ENCODE measurements at places on chromosomes 7 and 10.

GRCh38 chr7:51310131-51310583 lies 6.5 kb downstream of the COBL start:
- no peak for DNase-seq

GRCh38 chr7:43108255-43109011 lies 4.0 kb upstream of the HECW1 start:
- DNase-seq, result no peak

DNA sequence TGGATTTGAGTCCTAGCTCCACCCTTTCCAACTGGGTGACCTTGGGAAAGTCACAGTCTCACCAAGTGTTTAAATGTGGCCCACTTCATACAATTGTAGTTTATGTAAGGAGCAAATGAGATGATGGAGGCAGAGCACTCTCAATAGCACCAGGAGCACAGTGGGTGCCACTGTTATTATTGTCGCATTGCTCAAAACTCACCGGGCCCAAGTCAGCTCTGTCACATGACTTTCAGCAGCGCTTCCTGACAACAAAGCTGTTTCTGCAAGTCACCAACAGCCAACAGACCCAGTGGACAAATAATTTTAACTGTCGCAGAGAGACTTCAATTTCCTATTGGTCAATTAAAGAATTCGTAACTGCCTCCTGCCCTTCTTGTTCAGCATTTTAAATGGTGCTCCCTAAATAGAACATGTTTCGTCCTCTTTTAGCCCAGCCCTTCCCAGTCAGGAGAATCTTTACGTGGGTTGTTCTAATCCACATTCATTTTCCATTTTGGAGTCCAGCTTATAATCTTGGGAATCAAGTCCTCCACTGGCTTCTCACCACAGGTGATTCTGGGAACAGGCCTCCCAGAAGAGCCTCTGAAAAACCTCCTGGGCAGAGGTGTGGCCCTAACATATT lies 415.6 kb upstream of the NPVF start:
- no peak for DNase-seq

GRCh38 chr7:82419200-82419599 lies 24.4 kb downstream of the CACNA2D1 start:
- no peak for DNase-seq

DNA sequence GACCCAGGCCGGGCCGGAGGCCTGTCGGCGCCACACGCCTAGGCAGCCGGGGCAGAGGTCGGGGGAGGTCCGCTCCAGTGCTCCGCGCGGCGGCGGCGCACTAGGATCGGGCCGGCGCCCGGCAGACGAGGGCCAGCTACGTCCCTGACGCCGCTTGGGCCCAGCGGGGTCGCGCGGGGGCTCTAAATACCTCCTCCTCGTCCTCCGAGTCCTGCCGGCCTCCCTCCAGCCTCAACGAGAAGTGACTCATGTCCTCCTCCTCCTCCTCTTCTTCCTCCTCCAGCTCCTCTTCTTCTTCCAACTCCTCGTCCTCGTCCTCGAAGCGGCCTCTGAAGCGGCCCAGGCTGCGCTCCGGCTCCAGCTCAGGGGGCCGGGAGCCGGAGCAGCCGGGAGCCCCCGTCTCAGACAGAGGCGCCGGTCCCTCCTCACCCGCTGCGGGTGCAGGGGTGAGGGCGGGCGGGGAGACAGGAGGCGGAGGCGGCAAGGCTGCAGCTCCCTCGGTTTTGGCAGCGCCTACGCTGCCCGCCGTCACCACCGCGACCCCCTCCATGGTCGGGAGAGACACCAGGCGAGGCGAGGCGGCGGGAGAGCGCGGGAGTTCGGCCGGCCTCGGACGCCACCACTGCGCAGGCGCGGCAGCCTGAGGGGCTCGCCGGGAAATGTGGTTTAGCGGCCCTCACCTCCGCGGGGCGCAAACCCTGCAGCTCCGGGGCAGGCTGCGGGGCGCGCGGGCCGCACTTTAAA lies at the start of gene PCGF6:
Gene PCGF6, minus strand, starts transcription at position 624 of the 744 bp plus-strand sequence. Its CDS starts 74 bp downstream, at position 550.
- peak; percentile 54 for DNase-seq

- DNase-seq, result no peak
Observed at GRCh38 chr10:20004087-20004523, 187.9 kb downstream of the PLXDC2 start.

DNA sequence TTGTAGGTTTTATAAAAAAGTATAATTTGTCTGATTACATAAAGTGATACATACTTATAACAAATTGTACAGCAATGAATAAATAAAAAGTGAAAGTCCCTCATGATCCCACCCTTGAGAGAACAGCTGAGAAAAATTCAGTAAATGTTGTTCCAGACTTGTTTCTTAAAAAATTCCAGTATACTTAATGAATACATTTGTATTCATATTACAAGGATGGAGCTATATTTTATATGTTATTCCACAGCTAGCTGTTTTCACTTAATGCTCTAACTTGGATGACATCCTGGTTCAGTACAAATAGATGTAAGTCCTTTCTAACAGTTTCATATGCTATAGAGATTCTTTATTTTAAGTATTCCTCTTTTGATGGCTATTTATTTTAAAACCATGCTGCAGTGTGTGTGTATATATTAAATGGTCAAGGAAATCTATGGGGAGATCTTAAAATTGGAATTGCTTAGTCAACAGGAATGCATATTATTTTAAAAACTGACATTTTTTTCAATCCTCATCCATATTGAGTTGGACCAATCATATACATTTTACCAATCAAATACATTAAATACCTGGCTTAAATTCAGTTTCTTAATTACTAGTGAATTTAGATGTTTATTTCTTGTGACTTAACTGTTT lies 8.9 kb downstream of the STAMBPL1 start:
- DNase-seq, result no peak

DNA sequence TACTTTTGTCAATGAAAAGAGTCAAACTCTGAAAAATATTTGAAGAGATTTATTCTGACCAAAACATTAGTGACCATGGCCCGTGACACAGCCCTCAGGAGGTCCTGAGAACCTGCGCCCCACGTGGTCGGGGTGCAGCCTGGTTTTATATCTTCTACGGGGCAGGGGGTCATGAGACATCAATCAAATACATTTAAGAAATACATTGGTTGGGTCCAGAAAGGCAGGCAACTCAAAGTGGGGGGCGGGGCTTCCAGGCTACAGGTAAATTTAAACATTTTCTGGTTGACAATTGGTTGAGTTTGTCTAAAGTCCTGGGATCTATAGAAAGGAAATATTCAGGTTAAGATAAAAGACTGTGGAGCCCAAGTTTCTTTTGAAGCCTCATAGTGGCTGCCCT lies 34.8 kb upstream of the BNIP3 start:
- DNase-seq, result no peak

GRCh38 chr10:70829543-70829942 lies 13.8 kb downstream of the SGPL1 start:
- no peak for DNase-seq

DNA sequence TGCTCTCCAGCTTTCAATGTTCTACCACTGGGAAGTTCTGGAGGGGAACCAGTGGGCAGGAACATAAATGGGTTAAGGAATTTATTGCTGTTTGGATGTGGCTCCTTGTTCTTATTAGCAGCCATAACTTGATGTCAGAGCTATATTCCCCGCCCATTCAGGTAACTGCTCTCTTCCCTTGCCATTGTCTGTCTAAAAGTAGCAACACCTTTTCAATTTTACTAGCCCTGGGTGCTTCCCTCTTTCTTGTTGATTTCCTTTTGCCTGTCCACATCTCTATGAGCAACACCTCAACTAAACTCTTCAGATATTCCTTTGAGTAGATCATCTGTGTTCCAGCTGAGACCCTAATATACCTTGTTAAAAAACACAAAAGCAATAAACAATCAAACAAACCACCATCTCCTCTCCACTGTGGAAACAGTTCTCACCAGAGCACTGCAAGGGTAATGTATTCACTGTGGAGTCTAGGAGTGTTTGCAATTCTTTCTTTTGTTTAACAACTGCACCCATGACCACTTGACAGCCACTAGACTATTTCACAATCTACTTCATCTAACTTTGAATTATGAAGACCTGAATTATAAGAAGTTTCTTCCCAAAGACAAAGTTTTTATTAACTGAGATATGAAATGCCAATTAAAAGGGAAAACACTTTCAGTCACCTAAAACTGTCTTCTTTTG lies 436.7 kb downstream of the IPMK start:
- no peak for DNase-seq

DNA sequence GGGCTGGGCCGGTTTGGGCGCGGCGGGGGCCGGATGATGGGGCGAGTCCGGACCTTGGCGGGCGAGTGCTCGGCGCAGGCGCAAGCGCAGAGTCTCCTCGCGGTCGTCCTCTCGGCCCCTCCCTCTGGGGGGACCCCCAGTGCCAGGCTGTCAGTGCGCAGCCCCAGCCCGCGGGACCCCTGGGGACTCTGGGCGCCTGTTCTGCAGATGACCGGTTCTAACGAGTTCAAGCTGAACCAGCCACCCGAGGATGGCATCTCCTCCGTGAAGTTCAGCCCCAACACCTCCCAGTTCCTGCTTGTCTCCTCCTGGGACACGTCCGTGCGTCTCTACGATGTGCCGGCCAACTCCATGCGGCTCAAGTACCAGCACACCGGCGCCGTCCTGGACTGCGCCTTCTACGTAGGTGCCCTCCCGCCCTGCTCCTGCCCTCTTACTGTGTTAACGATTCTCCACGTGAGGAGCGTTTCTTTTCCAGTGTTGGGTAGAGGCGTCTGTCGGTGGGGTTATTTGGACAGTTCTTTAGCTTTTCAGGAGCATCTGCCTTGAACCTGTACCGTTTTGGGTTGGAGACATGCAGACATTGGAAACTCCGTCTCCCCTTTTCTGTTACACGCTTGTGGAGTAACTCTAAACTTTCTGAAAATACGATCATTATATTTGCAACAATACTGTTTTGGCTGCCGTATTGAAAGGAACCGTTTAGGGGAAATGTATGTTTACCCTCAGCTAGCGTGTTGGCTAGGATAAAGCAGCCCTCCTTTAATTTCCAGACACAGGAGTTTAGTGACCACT lies 706 bp downstream of the BUB3 start:
- peak; percentile 21 for DNase-seq

GRCh38 chr7:150947241-150947745 lies 30.8 kb downstream of the KCNH2 start:
- DNase-seq, result no peak

DNA sequence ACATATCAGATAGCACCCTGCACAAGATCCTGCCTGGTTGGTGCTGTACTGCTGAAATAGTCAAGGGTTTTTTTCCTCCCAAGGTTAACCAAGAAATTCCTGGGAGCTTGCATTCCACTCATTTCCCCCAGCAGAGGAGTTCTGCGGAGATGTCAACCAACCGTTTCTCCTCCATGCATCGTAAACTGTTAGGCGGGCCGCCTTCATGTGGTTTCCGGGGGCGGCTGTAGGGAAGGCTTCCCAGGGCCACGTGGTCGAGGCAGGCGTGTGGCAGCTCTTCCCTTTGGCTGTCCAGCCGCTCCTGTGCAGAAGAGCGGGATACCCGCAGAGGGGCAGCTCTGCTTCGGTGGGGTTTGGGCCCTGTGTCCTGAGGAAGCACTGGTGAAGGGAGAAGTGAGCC lies 113.7 kb downstream of the RGS10 start:
- DNase-seq, result no peak

- peak; percentile 10 for DNase-seq
Observed at GRCh38 chr7:77651575-77652162, 44.6 kb upstream of the RSBN1L start.

DNA sequence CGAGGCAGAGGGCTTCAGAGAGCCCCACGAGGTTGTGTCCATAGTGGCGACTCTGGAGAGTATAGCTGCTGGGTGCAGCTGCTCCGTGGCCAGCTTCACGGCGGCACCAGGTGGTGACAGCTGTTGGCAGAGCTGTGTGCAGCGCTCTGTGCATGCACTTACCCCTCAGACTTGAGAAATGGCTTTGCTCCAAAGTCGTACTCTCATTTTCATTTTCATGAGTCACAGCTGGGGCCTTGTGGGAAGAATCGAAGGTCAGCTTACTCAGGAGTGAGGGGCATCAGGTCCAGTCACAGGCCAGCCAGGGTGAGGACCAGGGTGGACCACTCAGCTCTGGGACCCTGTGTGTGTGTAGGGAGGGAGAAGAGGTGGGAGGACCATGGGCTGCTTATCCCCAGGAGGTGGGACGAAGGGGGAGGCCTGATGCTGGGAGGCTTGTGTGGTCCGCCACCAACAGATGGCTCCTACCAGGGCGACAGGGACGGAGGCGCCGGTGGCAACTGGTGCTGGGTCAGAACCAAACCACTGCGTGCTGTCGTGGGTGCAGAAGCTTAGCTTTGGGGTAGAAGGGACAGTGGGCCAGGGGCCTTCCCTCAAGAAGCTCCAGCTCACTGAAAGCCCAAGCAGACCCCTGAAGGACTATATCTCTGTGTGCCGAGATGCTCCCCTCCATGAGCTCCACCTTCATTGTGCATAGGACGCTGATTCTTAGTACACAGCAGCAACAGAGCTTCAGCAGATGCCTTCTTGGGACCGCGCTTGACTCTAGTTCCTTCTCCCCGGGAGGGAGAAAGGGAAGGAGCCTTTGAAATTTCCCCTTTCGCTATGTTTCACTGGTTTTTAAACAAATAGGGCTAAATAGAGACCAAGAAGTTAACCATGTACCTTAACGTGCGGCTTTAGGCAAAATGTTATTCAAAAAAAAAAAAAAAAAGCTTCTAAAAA lies 225.0 kb downstream of the CELF2 start:
- DNase-seq, result no peak

- no peak for DNase-seq
Observed at GRCh38 chr10:114499116-114499515, 94.8 kb upstream of the AFAP1L2 start.

DNA sequence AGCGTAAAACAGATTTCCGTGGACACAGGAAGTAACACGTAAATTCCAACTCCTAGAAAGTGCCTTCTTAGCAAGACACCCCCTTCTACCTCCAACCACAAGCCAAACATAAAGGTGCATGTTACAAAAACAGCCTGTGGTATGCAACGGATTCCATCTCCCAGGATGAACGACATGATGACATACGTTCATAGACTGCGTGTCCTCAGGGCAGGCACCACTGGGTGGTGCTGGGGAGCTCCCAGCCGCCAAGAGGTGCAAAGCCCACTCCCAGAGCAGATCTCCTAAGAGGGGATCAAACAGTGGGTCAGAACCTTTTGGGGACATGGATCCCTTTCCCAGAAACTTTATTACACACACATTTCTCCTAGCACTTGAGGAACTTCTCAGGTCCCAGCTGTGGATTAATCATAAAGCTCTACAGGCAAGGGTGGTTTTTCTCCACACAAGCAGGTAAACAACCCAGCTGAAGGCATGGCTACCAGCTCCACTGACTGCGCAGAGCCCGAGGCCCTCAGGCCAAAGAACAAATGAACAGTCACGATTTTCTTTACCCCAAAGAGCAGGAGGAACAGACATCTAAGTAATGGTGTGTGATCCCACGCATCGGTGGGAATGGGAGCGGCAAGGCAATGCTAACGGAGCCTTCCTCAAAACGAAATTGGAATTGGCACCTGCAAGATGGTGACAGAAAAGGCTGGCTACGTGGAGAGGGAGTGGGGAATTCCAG lies 13.8 kb downstream of the PSAP start:
- no peak for DNase-seq

GRCh38 chr7:112407261-112407660 lies 43.0 kb upstream of the IFRD1 start:
- no peak for DNase-seq

- no peak for DNase-seq
Observed at GRCh38 chr10:80441831-80442230, 12.3 kb upstream of the TSPAN14 start.

- no peak for DNase-seq
Observed at GRCh38 chr10:13834581-13835286, 248.0 kb downstream of the PRPF18 start.

- DNase-seq, result no peak
Observed at GRCh38 chr7:135726276-135726788, 1.7 kb downstream of the SLC13A4 start.

- no peak for DNase-seq
Observed at GRCh38 chr10:133475425-133475734, 21.6 kb downstream of the SCART1 start.
